ENCODE measurements at places on chromosomes 13 and 19.

GRCh38 chr13:39970177-39970846, 314.9 kb downstream of the COG6 start:
- DNase-seq, result no peak

DNA sequence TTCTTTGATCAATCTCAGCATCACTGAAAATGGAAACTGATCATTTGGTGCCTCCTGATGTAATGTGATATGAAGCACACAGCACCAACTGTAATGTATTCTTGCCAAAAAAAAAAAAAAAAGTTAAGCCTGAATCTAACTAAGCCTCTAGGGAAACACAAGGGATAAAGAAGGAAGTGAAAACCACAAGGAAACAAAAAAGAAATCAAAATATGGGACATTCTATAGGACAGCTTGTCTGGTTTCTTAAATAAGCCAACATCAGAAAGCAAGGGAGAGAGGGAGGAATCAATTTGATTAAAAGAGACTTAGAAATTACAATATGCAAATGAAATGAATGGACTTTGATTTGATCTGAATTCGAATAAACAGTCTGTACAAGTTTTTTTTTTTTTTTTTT, 20.6 kb upstream of the METTL21C start:
- no peak for DNase-seq

DNA sequence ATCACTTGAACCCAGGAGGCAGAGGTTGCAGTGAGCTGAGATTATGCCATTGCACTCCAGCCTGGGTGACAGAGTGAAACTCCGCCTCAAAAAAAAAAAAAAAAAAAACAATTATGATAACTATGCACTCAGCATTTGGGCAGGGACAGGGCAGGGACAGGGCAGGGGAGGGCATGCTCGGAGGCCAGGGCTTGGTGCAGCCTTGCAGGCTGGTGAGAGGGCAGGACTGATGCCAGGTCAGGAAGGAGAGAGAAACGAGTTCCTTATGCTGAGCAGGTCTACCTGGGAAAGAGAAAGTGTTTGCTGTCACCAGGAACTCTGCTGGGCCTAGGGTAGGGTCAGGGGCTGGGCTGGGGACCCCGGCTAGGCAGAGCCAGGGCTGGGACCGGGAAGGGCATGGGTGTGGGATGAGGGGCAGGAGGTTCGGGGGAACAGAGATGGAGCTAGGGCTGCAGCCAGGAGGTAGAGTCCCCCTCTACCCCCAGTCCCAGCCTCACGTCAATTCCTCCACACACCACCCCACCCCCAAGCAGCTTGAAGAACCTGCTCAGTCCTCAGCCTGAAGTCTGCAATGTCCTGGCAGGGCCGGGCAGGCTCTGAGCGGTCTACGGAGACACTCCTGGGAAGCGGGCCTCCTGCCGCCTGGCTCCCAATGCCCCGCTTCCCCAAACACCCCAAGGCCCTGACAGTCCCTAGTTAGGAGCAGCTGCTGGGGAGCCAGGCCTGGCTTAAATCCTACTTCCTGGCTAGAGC, 2.8 kb downstream of the FXYD3 start:
- DNase-seq, result no peak

GRCh38 chr13:67275351-67275960, 45.3 kb upstream of the PCDH9 start:
- no peak for DNase-seq

GRCh38 chr13:94175076-94175475, 304.4 kb downstream of the DCT start:
- no peak for DNase-seq

GRCh38 chr13:98879127-98879520, 98.7 kb downstream of the DOCK9 start:
- DNase-seq, result no peak

DNA sequence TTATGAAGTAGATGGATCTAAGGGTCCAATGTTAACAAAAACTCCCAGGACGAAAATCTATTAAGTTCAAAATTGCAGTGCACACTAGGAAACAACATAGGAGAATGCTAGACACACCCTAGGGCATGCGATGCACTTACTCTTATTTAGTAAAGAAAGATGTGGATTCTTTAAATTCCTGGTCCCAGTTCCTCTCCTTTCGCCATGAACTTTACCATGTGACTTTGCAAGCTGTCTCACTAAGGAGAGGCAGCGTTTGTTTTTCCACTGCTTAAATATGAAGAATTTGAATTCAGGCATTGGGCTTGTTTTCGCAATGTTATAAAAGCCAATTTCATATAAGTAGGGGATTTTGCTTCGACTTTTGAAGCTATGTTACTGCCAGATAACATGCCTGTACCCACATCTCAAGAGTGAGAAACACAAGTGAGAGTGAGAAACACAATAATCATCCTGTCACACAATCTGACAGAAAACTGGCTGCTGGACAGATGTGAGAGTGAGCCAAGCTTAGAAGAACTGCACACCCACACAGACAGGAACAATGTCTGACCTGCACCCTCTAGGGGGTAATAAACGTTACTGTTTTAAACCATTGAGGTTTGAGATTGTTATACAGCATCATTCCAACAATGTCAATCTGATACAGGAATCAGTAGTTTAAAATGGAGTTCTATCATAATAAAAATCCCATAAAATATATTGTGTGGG, 1308.4 kb downstream of the SLITRK5 start:
- DNase-seq, result no peak

- DNase-seq, result no peak
Measured at GRCh38 chr13:37486171-37486681, 112.3 kb downstream of the POSTN start.
